ENCODE measurements at places on chromosomes 16 and 17.

DNA sequence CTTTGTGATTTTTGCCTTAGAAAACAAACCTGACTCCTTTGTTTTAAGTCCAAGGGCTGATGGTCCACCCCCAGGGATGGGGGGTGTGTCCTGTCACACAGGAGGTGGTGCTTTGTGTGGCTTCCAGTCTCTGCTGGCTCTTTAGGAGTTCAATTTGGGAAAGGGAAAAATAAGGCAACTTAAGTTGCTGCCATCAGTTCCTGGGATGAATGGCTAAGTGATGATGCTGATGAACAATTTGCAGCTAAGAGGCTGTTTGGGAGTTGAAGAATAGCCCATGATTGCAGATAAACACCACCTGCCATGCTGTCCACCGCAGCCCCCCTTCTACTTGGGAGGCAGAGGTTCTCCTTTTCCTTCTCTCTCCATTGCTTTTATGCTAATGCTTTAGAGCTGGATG, 40.2 kb downstream of the ARL4D start:
- no peak for DNase-seq

GRCh38 chr17:48878920-48879898, 13.4 kb upstream of the ATP5MC1 start:
- DNase-seq, result peak; percentile 33

DNA sequence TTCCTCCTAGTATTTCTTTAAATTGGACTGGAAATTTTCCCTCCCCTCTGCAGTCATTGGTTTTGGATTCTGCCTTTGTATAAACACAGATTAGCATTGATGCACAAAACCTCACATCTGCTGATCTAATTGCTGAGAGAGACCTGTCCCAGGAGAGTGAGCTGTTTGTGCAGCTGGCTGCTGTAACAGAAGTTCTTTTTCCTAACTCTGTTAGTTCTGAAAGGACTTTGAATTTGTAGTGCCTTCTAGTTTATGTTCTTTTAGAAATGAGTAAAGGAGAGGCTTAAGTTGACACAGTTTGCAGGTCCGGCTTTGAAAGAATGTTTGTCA, 45.2 kb upstream of the KPNB1 start:
- no peak for DNase-seq

DNA sequence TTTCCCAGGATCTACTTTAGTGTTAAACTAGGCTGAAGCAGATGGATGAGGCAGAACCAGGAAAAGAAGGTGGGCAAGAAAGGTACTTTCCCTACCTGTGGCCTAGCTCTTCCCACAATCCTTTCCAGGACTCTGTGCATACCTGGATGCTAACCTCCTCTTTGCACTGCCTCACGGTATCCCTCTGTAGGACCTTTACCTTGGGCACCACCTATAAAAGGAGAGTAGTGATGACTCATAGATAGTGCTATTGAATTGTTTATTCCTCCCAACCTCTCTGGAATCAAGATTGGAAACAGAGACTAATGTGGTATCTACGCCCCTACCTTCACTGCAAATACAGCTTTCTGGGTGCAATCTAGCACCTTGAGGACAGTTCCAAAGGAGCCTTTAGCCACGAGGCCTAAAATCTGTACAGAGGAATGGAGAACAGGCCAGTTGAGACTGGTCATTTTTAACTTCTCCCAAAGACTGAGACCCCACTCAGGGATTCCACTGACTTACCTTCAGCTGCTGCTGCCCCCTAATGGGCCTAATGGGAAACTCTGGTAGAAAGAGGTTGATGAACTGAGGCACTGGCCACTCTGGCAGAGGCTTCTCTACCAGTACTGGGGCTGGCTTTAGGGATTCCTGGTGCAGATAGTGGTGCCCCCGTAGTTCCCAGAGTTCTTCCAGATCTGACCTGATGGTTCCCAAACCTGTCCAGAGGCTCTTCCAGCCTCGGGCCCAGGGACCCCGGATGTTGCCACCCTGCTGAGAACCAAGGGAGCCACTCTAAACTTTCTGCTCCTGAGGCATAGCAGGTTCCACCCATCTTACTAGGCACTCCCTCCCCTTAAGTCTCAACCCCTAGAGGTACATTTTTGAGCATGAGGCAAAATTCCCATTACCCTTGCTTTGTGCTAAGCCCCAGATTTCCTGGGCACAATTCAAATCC, 781 bp downstream of the RSKR start:
- DNase-seq, result no peak

GRCh38 chr16:17654142-17654541, 183.4 kb upstream of the XYLT1 start:
- DNase-seq, result no peak

GRCh38 chr16:1420111-1420539, 422 bp downstream of the UQCC4 start:
- DNase-seq, result no peak

DNA sequence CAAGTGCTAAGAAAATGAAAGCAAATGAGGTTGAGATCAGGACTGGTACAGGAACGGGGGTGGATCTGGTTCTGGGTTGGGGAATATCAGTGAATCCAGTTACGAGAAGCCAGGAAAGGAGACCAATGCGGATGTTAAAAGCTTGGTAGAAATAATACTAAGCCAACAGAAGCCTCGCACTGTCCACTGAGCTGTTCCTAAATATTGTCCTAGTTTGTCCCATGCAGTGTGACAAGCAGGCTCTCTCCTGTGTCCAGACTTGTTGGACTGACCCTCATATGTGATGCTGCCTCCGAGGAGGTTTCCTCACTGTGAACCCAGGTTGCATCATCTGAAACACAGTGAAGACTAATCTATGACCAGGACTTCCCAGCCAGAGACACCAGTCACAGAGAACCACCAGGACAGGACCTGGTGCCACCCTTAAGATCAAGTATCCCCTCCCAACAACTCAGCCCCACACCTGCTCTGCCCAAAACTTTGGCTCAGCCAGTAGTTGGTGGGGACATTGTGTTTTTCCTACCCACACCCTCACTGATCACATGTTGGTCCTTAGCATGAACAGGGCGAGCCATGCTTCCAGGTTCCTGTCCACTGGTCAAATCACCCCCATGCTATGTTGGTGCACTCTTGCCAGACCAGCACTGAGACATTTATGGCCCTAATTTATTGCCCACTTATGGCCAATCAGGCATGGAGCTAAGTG, 32.7 kb upstream of the SCNN1B start:
- DNase-seq, result no peak

Data from MG63 (cell line).